ENCODE measurements at places on chromosomes 2 and 18.

DNA sequence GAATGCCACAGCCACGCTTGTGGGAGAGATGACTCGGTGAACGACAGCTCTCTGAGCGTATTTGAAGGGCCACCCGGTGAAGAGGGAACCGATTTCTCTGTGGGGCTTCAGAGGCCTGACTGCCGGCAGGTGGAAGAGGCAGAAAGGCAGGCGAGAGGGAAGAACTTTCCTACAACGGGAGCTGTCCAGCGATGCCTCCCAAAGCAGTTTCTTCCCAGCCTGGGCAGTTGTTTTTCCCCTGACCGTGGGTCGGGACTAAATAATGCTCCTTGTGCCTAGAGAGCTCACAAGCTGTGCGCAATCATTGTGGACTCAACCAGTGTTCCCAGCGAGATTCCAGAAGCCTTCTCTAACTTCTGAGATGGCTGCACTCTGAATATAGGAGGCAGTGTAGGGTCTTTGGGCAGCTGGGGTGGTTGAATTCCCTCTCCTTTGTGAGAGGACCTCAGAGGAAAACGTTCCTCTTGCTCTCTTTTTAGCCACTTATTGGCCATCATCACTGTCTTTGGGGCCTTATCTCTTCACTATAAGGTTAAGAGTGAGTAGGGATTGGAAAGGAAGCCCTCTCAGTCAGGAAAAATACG lies 710 bp downstream of the SEC11C start:
- DNase-seq = no peak

DNA sequence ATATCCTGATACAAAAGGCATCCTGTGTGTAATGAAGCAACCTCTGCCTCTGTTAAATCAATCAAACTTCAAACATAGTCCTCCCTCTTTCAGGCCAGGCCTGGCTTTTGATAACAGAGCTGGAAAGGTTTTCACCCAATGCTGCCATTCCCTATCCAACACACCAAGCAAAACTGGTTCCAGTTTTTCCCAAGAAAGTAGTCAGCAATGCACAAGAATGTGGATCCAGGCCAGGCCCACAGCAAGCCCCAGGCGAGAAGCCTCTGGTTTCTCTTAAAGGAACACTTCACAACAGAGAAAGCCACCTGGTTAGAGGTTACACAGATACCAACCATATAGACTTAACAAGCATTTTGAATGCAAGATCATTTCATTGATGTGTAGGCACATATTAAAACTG lies 49.2 kb upstream of the CCDC150 start:
- DNase-seq = no peak

DNA sequence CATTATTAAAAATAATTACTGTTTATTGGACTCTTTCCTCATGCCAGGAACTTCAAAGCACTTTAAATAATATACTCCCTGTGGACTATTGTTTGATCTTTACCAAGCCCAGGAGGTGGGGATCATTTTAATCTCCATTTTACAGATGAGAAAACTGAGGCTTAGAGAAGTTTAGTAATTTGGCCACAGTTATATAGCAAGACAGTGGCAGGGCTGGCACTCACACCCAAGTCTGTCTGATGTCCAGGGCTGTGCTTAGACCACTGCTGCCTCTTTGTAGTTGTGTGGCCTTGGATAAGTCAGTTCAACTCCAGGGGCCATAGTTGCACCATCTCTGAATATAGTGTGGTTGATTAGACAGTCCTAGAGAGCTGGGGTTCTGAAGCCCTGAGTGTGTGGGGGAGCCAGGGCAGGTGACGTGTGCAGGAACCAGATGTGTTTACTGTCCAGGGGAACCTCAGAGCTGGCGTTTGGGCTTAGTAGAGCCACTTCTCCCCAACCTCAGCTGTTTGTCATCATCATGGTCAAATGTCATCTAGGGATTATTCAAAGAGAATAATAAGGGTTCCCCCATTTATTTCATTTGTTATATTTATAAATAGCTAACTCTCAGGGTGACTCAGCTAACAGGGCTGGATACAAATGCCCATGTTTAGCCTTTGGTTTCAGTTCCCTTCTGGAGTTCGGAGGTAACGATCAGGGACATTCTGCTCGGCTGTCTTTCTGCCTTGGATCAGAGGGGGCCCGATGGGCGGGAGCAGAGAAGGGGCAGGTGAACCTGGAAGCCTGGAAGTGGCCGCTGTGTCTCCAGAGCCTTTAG lies 68.0 kb downstream of the BOLA3 start:
- no peak for DNase-seq

GRCh38 chr2:122363885-122364284 lies 608.4 kb downstream of the TSN start:
- no peak for DNase-seq

GRCh38 chr2:233361297-233361696 lies 7.0 kb downstream of the DGKD start:
- no peak for DNase-seq

DNA sequence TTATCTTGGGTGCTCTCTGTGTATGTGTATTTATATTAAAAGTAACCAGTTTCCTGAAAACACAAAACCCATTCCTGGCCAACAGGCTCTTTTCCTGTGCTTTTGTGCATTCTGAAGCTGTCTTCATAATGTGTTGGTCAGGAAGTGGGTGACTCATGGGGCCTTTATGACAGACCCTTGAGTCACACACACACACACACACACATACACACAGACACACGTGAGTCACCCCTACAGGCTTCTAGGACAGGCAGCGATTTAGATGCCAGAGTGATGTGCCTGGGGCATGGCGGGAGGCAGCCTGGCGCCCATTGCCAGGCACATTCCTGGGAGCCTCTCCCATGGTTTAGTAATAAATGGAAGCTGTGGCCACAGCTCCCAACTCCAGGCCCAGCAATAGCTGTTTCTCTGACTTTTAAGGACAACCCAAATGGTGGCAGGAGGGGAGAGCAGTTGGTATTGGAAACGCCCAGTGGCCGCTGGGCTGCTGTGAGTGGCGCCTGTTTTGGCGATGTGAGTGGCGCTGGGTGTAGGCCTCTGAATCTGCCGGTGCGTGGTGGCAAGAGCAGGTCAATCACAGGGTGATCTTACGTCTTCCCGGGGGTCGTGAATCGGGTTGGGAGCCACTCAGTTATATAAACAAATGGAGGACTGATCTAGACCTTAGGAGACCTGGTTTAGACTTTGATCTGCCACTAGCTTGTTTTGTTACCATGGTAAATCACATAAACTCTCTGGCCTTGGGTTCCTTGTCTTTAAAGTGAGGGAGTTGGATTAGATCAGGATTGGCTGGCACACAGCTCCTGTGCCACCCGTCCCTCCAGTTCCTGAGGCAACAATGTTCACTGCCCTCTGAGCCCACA lies 150.7 kb upstream of the DLX2 start:
- DNase-seq = peak; percentile 62

- no peak for DNase-seq
Measured at GRCh38 chr2:15364561-15364960, 196.6 kb downstream of the NBAS start.

- no peak for DNase-seq
Measured at GRCh38 chr2:159880729-159881128, 82.7 kb upstream of the CD302 start.

All from CD4-positive, alpha-beta T cell treated with Interleukin-6 at 100 ng/mL for 8 hours (primary cell).